Fibroblast of the conjunctiva (primary cell): ENCODE measurements at places on chromosomes 11 and 22.

GRCh38 chr11:92557879-92558278 is 333.3 kb downstream of the FAT3 start:
- DNase-seq: no peak

DNA sequence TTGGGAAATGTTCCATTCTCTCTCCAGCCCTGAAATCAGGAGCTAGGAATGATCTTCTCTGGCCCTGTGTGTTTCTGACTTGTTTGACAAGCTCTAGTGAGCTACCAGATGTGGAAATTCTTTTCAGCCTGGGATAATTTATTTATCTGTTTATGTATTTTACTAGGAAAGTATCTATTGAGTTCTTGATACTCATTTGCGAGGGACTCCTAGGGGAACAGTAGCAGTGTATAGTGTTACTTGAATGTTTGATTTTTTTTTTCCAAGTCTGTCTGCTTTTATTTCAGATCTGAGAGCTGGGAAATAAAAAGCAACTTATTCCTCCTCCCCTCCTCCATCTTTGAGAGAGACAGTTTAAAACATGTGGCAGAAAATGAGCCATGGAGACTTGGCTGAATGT is 92.5 kb downstream of the ALX4 start:
- no peak for DNase-seq

- DNase-seq: no peak
Observed at GRCh38 chr11:2318123-2318522, 16.3 kb downstream of the TSPAN32 start.

DNA sequence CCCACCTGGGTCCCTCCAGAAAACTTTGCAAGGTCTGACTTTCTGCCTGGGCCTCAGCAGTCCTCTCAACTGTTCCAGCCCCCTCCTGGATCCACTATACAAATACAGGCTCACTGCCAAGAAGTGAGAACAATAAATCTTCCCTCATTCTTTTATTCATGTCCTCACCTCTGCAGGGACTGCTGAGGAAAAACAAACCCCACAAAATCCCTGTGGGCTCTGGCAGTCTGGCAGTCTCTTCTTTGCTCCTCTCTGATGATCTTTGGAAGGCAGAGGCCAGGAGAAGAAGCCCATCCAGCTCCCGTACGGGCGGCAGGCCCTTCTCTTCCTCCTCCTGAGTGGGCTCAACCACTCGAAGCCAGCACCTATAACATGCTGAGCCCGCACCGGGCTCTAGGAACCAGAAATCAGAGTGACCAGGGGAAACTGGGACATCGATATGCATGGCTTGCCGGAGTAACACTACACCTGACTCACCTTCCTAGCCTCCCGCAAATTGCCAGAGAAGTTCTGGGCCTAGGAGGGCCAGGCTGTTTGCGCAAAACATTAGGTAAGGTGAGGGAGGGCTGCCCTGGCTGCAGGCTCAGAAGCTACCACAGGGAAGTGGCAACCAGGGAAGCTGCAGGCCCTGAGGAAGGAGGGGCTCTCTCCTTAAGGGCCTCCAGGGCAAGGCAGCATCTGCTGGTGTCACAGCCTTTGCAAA is 24.2 kb downstream of the TMPRSS5 start:
- DNase-seq: no peak

DNA sequence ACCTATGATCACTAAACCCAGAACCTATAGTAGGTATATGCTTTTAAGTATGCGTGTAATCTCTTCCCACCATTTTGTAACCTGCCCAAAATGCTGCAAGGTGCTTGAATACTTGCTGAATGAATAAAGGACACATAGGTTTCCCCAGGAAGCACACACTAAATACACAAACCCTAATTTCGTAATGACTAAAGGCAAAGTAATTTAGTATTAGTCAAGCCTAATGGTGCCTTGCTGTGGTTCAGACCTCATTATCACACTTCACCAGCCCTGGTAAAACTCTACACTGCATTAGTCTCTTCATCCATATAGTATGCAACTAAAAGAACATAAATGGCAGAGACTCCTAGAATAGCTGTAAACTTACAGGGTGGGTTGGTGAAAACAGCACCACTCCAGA is 289.0 kb upstream of the PITPNB start:
- no peak for DNase-seq

DNA sequence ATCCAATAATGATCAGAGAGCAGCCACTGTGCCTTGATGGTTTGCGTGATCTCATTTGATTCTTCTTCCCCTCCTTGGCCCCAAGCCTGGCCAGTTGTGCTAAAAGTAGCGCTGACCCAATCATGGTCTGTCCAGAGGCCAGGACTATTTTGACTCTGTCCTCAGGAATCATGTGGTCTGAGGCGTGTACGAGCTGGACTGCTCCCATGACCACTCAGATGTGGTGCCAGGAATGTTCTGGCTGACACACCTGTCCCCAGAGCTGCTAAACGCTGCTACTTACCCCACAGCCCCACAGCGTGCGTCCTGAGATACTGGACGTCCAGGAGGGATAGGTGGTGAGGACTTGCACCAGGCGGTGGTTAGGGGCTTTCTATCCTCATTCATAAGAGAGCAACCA is 70.5 kb downstream of the FEZ1 start:
- DNase-seq: no peak

DNA sequence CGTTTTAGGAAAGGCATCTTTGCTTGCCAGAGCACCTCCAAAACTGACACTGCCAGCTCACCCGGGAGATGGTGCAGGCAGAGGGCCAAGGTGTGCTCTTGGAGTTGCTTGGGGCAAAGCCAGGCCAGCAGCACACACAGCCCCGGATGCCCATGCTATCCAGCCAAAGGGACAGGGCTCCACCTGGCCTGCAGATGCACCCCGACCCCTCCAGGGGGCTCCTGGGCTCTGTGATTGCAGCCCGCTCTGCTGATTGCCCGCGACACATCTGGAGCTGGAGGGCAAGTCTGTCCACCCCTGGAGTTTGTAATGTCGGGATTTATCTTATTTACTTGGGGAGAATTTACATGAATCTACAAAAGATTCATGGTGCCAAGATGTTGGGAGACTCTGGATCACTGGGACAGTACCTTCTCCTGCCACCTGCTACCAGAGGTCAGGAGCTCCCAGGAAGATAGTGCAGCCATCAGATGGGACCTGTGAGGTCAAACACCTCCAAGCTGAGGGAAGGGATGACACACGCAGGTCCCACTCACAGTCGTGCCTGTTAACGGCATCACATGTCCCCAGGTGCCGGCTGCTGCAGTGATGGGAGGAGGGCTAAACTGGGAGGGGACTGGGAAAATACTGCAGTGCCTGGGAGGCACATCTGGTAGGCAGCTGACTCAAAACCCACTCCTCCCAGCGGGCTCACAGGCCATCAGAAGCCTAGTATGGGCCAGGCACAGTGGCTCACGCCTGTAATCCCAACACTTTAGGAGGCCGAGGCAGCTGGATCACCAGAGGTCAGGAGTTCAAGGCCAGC is 17.2 kb downstream of the CBX7 start:
- DNase-seq: peak; percentile 13

DNA sequence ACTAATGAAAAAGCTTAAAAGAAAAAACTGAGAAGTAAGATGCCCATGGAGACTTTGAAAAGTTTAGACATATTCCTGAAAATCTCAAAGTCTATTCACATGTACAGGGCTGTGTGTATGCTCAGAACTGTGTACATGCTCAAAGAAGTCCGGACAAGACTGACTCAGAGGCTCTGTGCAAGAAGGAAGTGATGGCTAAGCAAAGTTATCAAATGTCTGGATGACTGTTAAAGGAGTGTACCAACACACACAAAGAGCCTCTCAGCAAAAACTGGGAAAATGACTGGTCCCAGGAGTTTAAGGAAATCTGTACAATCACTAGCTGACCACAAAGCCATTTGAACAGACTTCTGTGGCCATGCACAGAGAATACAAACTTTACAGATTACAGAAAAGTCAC is 33.1 kb upstream of the ARHGAP32 start:
- DNase-seq: no peak

DNA sequence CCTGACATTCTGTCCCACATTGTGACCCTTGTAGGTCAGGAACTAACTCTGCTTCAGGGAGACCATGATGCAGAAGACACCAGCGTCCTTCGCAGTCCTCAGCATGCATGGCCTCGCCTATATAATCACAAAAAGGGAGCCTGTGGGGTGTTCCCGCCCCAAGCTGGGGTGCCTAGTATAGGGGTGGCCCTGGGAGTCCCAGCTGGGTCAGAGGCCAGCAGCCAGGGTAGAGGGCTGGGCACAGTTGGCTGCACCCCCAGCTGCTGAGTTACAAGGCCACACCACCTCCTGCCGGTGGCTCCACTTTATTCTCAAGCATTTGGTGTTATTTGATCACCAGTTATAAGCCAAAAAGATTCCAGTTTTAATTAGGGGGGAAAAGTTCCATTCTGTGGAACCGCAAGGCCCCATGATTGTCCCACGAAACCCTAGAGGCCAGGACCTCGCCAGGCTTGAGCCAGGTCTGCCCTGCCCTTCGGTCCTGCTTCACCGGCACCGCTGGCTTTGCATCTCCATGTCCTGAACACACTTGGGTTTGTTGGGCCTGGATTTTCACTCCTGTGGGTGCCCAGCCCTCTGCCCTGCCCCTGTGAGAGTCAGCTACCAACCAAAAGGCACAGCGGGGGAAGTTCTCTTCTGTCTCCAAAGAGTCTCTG is 15.0 kb upstream of the GNB1L start:
- no peak for DNase-seq
